ENCODE measurements at places on chromosomes 3 and 15. TPM values are rescaled to one million over a fixed set of nuclear protein-coding genes. Genes with fewer than 3 reads are reported as not detected.

PLEKHO2 gene
- total RNA-seq: 27.0 TPM

DNA sequence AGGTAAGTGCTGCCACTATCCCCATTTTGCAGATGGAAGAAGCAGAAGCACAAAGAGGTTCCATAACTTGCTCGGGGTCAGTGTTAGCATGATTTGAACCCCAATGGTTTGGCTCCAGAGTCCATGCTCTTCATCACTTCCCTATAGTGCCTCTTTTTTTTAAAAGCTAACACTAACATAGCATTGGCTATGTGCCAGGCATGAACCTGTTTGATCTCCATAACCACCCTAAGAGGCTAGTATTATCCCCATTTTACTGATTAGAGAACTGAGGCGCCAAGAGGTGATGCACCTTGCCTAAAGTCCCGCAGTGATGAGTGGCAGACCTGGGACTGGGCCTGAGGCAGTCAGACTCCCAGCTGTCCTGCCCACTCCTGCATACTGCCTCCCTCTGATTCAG lies 7.3 kb downstream of the LINGO1 start:
- DNase-seq: no peak

UBA7 gene
- total RNA-seq: 23.9 TPM

- no peak for DNase-seq
Observed at GRCh38 chr3:133792171-133792763, 13.3 kb upstream of the SRPRB start.

- DNase-seq: no peak
Observed at GRCh38 chr3:181948286-181948685, 236.6 kb downstream of the SOX2 start.

DNA sequence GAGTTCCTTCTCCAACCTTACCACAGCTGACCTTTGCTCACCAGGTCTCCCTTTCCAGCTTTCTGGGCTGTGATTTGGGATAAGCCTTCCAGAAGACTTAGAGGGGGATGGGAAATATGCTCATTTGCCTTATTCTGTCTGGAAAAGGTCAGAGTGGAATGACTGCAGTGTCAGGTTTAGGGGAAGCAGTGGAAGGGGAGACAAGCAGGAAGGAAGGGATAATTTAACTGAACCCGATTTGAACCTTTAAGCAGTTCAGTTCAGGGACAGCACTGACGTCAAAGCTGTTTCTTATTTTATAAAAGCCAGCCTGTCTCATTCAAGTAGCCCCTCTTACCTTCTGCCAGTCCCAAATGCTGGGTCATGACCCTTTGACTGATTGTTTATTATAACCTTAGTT lies 418.4 kb upstream of the RARB start:
- no peak for DNase-seq

GRCh38 chr3:57098418-57099310 lies 38.2 kb downstream of the SPATA12 start:
- DNase-seq: no peak

- no peak for DNase-seq
Observed at GRCh38 chr3:122858373-122858772, 63.5 kb downstream of the SLC49A4 start.

GRCh38 chr3:13210221-13210975 lies 137.2 kb upstream of the IQSEC1 start:
- DNase-seq: no peak

XCR1 gene
- 0.09 TPM for total RNA-seq

- peak; percentile 53 for DNase-seq
Observed at GRCh38 chr15:82044373-82045178, 1.2 kb downstream of the MEX3B start.
